ENCODE measurements at places on chromosomes 13 and 19. TPM values are rescaled to one million over a fixed set of nuclear protein-coding genes. Genes with fewer than 3 reads are reported as not detected.

SLC5A5 gene
- not detected for total RNA-seq

TMEM59L gene
- total RNA-seq: 8.9 TPM

GJB2 gene
- 3.3 TPM for total RNA-seq

GFY gene
- total RNA-seq: not detected

- DNase-seq: no peak
Observed at GRCh38 chr13:51828730-51829567, 16.0 kb downstream of the TMEM272 start.

DNA sequence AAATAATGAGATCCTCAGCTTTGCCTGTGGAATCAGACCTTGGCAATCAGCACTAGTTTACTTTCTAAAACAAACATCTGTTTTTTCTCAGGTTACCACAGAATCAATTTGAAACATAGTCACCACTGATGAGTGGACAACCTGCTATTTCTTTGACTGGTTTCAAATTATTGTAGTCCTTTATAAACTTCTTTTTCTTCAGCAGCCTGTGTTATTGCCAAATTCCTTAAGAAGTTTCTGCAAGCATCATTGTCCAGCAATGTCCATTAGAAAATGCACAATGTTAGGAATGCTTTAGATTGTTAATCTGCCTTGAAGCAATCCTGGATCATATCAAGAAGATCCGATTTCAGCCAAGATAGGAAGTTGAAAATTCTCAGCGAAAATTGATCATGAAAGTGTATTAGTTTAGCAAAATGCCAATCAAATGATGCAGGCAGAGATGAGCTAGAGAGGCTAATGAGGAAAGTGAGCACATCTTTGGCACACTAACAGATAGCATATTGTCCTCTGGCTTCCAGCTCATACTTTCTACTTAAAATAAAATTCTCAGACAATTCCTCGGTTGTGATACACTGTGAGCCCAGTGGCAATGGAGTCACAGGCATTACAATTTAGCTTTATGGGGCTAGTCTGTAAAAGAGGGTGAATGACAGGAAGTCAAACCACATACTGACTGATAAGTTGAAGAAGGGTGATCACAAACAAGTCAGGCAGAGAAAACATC is 270.6 kb downstream of the SLITRK6 start:
- DNase-seq: no peak

DNA sequence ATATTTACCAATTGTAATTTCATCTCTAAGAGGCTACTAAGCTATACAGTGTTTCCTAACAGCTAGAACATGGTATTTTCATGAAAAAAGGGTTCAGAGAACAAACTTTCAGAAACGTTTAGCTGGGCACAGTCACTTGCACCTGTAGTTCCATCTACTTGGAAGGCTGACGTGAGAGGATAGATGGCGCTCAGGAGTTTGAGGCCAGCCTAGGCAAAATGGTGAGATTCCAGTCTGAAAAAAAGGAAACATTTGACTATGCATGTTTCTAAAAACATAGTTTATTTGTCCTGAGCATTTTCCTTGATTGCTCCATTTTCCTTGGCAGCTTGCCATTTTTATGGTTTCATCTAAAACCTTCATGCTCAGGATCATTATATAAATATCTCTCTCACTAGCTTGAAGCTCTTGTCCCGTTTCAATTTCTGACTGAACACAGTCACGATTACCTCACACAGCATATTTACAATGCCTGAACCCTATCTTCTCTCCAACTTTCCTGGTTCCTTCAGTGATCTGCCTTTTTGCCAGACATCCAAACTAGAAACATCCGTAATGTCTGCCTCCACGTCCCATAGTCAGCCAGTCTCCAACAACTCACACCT is 200.8 kb downstream of the RGCC start:
- no peak for DNase-seq

- no peak for DNase-seq
Observed at GRCh38 chr19:56831255-56831654, 9.3 kb downstream of the PEG3 start.

- no peak for DNase-seq
Observed at GRCh38 chr19:10742476-10742875, 24.6 kb downstream of the DNM2 start.

DNA sequence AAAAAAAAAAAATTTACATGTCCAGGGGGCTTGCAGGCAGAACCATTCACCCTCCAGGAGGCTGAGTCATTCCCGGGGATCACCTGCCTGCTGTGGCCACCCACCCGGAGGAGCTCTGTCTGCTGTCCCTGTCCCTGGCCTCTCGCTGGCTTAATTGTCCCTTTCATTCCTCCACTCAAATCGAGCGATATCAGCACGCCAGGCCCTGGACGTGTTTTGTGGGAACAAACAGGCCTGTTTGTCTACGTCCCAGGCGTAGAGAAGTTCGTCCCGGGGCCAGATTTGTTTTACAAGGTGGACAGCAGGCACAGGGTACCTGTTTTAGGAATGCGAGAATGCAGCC is 21.2 kb downstream of the SULT2B1 start:
- DNase-seq: no peak

DNA sequence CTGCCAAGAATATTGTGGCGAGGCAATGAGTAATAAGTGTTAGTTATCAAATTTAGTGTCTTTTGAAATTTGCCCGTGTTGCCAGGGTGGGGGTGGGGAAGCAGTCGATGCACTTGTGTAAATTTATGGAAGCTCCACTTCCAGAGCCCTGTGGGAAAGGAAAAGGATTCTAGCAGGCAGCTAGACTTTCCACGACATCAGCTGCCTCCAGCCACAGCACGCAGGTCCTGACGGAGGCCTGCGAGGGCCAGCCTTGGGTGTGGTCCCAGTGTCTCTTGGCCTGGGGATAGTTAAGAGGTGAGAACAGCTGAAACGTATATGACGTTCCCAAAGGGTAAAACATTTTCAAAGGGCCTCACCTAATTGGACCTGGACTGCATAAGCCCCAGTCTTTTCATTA is 433.0 kb downstream of the TSHZ3 start:
- no peak for DNase-seq

GRCh38 chr13:52892925-52893324 is 44.5 kb upstream of the PCDH8 start:
- DNase-seq: no peak
